CD14-positive monocyte (primary cell): ENCODE measurements at places on chromosomes 2 and 18. TPM values are rescaled to one million over a fixed set of nuclear protein-coding genes. Genes with fewer than 3 reads are reported as not detected.

- no peak for DNase-seq
These were observed 11.2 kb upstream of the GALM start for GRCh38 chr2:38654528-38655381.

The FZD7 gene
- 0.05 TPM for polyA plus RNA-seq

The MPP4 gene
- 0.04 TPM in 1 of 2 replicates, not detected in the other for polyA plus RNA-seq

DNA sequence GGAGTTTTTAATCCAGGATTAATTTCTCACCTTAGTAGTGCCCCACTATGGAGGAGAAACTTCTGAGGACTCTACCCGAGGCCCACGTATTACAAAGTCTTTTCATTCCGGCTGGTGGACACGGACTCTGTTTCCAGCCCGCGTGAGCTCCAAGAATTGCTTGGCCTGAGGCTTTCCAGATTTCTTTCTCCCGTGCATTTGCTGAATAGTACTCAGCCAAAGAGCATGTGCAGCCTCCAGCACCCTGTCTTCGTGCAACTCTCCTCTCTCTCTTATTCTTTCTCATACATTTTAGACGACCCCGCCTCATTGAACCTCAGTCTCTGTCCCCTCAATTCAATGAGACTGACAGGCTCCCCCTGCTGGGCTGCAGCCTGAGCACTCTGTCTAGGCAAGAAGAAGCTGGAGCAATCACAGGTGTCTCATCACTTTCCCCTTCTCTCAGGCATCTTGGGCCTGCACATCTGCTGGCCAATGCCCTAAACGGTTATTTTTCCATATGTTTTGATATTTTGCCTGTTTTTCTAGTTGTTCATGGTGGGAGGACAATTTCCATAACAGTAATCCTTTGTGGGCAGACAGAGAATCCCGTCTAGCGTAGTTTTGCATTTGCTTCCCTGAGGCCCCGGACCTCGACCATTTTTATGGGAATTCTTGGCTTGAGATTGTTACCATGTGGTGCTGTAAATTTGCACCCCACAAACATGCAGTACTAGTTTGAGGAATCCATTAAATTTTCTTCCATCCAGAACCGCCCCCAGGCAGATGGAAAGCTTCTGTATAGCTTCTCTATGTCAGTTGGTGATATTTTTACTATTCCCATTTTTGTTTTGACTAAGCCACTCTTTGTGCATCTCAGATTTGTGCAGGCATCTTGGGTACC lies 50.1 kb upstream of the LPIN2 start:
- peak; percentile 57 for DNase-seq

The PARD6G gene
- polyA plus RNA-seq, result not detected in 2 replicates

DNA sequence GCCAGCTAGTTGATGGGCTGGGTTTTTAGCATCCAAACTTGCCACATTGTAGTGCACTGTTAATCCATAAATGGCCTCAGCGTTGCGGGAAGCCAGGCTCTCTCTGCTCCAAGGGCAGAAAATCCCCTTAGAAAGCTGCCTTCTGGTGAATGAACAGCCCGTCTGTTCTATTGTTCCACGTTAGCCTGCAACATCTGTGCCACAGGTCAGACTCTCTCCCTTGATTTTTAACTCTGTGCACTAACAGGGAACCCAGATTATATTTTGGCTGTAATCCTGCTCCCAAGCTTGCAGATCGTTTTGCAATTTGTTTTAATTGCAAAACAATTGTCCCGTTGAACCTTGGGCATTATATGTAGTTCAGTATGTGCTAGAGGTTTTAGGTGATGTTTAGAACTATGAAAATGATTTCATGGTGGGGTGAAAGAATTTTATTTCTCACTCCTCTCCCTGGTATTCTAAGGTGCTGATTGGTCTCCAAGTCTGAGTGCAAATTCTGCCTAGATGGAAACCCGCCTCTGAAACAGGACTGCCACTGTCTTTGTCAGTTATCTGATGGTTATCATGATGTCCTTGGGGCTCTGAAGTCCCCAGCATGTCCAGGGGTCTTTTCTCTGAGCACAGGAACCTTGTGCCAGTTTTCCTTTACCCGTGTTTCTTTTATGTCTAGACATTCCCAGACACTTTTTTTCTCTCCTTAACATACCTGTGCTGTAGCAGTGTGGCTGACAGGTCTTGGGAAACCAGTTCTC lies 106.6 kb downstream of the MAP4K4 start:
- no peak for DNase-seq

DNA sequence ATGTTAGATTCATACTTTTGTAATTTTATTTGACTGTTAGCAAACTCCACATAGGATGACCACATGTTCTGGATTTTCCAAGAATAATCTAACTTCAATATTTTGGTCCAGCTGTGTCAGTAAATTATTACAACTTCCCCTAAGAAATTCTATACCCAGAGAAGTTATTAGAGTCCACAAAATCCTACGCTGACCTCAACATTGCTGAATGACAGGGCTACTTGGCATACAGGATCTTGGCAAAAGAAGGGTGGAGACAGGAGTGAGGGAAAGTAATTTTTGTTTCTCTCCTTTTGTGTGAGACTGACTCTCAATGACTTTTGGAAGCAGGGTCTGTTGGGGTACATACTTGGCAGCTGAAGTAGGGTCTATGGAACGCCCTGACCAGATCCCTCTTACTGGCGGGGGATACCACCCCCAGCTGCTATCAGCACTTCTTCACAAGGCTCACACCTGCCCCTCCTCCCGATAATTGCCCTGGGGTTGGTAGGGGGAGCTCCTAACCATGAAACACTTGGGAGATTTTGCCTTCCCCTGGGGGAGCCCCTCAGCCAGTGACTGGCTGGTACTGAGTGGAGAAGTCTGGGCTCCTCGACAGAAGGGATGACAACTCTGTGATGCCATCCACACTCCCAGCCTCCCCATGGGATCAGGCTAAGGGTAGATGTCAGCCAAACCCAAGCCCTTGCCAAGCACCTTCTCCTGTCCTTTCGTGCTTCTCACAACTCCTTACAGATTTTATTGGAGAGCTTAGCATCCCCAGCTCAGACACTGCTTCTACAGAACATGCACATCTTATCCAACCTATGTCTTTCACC lies 110.6 kb upstream of the FHL2 start:
- DNase-seq, result no peak

DNA sequence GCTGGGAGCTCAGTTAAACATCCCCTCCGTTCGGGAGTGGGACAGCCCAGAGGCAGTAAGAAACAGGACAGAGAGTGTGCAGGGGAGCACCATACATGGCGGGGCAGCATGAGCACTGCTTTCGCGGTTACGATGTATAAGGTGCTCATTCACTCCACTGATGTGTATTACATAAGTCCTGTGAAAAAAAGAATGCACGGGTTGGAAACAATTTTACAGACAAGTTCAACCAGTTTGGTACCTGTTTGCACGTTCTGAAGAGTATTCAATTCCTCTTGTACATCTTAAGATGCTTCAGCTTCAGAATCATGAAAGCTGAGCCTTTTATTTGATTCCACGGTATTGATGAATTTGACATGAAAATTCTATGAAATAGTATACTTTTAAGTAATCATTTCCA lies 97.8 kb upstream of the NETO1 start:
- DNase-seq, result no peak

GRCh38 chr18:80109676-80110078 lies 615 bp downstream of the ADNP2 start:
- DNase-seq, result no peak

- no peak for DNase-seq
These were observed 169.2 kb downstream of the CDH20 start for GRCh38 chr18:61502472-61502871.

The MAPK4 gene
- not detected in 2 replicates for polyA plus RNA-seq

DNA sequence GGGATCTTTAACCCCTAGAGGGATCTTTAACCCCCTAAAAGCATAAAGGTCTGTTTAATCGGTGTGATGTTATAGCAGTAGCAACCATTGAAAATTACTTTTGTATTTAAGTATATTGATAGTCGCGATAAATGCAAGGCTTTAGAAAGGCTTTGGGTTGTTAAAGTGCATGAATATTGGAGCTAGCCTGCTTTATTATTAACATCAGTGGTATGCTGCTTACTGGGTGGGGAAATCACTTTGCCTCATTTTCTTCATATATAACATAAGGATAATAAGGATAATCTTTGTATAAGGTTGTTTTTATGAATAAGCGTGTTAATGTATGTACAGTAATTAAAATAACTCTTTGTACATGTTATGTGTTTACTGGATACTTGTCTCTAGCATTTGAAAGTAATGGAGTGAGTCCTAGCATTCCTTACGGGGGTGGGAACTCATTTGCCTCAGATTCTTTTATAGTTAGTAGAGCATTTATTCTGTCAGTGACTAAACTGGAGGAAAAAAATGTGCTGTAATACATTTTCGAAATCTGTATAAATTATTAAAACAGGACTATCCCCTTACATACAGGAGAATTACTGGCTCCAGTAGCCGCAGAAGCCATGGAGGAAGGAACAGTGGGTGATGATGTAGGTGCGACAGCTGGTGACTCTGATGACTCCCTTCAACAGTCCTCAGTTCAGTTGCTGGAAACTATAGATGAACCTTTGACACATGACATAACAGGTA lies 122.2 kb downstream of the BIRC6 start:
- no peak for DNase-seq

The BCL2 gene
- polyA plus RNA-seq, result 1.1 TPM

GRCh38 chr2:190380962-190381412 lies 27.2 kb upstream of the MFSD6 start:
- no peak for DNase-seq

GRCh38 chr2:234823877-234824376 lies 127.9 kb upstream of the SH3BP4 start:
- no peak for DNase-seq

GRCh38 chr2:54589340-54590215 lies 133.5 kb downstream of the SPTBN1 start:
- no peak for DNase-seq

The COLEC11 gene
- not detected in 2 replicates for polyA plus RNA-seq

GRCh38 chr2:3807853-3808252 lies 104.5 kb downstream of the DCDC2C start:
- DNase-seq, result no peak

- DNase-seq, result no peak
These were observed 275.3 kb downstream of the DCC start for GRCh38 chr18:52615321-52615720.

The PRKAG3 gene
- not detected for polyA plus RNA-seq

- peak; percentile 98 for DNase-seq
These were observed 86.8 kb downstream of the SEMA4F start for GRCh38 chr2:74740741-74741431.

The SP140 gene
- 2.5 TPM for polyA plus RNA-seq

DNA sequence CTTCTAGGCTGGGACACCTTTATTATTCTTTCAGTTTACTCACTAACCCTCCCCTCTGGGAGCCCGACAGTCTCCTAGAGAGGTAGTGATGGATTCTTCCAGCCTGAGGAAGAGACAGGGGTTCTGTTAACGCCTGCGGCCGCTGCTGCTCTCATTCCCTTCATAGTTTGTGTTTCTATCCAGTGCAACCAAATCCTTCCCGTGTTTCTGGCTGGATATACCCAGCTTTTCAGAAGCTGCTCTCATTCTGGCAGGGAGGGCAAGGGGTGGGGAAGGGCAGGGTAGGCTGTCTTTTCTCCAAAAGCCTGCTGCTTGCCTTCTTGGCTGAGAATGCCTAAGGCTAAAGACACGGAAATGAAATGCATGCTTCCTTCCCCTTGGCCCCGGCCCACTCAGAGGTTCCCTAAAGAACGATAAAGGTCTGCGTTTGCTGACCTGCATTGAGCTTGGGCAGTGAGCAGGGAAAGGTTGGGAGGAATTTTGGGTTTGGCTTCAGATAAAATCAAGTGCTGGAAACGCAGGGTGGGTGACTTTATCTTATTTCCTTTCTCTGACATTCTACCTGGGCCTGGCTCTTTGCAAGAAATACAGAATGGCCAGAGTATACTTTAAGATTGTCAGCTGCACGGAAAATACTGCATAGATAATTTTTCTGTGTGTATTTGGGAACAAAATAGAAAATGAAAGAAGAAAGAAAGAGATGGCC lies 390.9 kb downstream of the NBAS start:
- DNase-seq, result no peak

The DNAJC5G gene
- not detected for polyA plus RNA-seq

- DNase-seq, result no peak
These were observed 1.3 kb upstream of the LYPD1 start for GRCh38 chr2:132671151-132671835.

DNA sequence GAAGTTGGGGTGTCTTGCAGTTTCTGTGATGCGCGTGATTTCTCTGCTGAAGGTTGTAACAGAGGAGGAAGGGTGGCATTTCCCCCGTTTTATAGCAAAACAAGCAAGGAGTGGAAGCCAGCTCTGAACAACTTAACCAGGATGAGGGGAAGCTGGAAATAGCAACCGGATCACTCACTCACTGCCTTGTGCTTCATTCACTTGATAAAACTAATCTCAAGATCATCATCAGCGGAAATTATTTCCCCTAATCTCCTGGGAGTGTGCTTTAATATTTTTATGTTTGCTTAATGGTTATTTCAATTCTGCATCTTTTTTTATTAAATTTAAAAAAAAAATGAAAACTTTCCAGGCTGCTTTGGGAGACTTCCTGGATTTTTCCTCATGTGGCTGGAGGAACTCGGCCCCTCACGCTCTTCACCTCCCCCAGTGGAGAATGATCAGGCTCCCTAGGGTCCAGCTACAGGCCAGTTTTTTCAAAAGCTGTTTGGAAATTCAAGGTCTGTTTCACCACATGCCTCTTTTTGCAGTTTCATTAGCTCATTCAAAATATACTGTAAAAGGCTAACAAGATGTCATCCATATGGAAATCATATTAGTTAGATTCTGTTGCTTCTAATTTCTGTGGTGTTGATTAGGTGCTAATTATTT lies 31.7 kb downstream of the CABLES1 start:
- DNase-seq, result no peak

DNA sequence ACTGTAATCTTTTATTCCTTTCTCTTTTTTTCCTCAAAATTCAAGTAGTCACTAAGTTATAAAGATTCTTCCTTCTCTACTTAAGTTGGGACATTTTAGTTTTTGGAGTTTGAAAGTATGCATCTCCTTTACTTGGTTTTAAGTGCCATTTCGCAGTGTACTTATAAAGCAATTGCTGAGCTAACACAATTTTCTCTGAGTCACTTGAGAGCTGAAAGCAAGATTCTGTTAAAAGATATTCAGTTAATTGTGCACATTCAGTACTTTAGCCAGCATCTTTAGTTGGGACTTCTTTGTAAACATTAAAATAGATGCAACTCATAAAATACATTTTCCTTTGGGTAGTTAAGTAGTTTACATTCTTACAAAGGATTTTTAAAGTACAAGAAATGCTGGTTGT lies 136.0 kb downstream of the GFPT1 start:
- DNase-seq, result no peak

GRCh38 chr2:153074207-153074606 lies 355.8 kb downstream of the ARL6IP6 start:
- DNase-seq, result no peak

DNA sequence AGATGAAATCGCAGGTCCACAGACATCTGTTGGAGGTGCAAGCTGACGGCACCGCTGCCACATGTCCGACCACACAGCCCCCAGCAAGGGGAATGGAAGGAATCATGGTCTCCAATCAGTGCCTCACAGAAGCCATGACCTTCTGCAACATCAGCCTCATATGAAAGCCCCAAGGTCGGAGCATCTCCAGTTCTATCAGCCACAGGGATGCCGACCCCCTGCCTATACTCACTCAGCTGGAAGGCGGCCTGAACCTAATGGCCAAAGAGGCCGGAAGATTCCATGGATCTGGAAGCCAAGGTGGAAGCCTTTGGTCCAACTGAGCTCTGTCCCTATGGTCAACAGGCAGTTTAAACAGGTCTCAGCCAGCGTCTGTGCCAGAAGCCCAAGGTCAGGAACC lies 278.8 kb downstream of the TNS1 start:
- no peak for DNase-seq
